ENCODE measurements at places on chromosomes 12 and 14.

DNA sequence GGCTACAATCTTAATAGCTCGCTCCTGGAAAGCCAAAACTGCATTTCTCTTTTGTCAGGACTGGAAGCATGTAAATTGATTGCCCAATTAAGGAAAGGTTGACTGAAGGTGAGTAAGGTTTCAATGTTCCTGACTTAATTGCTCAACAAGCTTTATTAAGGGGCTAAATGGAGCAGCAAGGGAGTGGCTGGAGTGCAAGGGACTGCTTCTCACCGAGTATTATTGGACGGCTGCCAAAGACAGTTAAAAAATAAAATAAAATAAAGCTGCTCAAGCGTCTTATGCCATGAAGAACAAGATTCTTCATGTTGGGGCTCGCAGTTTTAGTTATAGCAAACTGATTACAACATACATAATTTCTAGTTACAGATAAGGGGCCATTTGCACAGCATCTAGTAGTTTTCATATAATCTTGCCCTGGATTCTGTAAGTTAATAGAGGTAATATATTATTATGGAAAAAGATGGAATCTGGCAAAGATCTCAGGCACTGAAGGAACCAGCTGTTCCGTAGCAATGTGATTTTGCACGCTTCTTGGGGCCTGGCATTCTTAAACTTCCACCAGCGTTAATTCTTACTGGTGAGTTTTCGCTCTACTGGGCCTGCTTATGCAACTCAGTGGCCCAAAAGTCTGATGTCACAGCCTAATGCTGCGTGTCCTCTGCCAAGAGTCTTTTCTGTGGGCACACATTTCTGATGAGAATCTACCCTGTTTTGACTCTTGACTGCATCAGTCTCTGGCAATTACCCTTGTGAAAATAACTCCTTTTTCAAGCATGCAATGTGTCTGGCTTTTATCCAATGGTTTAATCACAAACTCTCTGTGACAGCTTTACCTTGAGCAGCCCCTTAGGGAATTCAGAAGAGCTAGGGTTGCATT, 108.5 kb downstream of the SLC38A1 start:
- DNase-seq, result peak; percentile 43

DNA sequence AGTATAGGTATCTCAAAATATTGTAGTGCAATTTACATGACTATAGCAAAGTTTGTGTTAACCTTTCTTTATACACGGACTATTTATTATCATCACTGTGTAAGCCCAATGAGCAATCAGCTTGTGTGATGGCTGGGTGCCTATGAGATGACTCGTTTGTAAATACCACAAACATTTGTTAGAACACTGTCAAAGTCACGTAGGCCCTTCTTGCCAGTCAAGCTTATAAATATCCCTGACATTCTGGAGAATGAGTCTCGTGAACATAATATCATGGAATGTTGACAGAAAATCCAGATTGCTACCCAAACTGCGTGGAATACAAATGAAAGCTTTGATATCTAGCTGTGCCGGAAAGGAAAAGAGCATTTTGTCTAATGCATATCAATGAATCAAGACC, 648.3 kb upstream of the MDGA2 start:
- DNase-seq, result no peak

GRCh38 chr12:12098691-12099015, 27.9 kb downstream of the BCL2L14 start:
- no peak for DNase-seq

DNA sequence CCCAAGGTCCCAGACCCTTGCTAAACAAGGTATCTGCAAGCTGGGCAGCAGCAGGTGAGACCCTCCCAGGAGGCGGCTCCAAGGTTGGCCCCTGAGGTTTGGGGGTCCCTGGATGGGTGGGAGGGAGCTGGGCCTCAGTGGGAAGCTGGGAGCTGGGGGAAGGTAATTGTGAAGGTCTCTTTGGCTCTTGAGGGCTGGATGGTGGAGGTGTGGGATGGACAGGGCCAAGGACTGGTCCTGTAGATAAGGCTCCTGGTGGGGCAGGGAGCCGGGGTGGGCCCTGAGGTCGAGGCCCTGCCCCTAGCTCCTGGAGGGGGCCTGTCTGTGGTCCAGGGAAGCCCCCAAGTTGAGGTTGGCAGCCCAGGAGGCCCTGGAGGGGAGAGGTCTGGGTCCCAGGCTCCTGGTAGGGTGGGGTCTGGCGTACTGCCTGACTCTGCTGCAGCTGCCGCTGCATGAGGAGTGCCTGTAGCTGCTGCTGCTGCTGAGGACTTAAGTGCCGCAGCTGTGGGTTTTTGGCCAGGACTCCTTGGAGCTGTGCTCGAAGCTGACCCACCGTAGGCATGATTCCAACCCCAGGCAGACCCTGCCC, 13.1 kb upstream of the PRKAG1 start:
- DNase-seq, result no peak

GRCh38 chr12:131090274-131091210, 136.8 kb downstream of the ADGRD1 start:
- no peak for DNase-seq

DNA sequence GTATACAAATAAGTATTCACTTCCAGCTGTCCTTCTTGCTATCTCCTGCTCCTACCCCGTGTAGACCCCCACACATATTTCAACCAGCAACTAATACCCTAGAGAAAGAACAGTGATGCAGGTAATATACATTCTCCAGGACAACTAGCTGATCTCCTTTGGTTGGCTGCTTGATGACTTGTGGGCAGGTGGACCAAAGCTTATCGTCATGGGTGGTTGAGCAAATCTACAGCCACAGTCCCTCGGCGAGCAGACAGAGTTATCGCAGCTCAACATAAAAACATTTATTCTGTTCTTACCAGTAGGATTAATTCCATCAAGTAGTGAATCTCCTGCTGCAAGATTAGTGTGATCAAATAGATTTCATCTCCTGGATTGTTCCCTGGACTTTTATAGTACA, 314.3 kb downstream of the TMEM132D start:
- no peak for DNase-seq

DNA sequence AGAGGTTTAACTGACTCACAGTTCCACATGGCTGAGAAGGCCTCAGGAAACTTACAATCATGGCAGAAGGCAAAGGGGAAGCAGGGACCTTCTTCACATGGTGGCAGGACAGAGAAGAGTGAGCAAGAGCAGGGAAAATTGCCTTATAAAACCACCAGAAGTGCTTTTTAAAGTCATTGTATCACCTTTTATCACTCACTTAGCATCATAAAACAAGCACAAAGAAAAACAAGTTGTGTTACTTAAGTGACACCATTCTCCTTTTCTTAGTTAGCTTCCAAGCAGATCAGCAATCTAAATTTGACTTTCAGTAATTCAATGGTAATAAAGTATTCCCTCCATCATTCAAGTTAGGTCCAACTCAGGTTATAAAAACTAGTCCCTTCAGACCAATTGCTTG, 28.5 kb downstream of the OSBPL8 start:
- no peak for DNase-seq

- no peak for DNase-seq
Observed at GRCh38 chr12:96194576-96194889, 358 bp downstream of the ELK3 start.

- no peak for DNase-seq
Observed at GRCh38 chr14:54488318-54488645, 498 bp downstream of the GMFB start.

GRCh38 chr12:43786899-43787693, 19.0 kb downstream of the TWF1 start:
- DNase-seq, result peak; percentile 5

GRCh38 chr14:56400109-56400825, 179.3 kb upstream of the TMEM260 start:
- DNase-seq, result peak; percentile 19

DNA sequence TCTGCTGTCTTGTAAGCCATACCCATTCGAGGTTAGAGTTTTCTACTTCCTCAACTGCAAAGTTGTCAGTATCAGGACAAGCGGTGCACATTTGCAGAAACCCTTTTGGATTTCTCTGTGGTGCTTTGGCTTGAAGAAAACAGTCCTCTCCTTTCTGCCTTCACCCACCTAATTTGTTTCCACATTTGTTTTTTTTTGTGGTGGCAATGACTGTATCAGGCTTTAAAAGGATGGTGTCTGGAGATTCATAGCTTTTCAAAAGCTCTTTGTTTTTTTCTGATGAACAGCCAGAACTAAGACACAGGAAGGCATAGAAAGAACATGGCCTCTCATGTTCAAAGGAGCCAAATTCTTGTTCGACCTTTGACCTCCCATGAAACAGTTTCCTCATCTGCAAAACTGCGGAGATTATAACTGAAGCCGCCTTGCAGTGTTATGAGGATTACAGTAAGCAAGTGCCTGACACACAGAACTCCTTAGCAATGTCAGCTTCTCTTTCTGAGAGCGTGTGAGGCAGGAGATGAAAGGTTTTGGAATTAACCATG, 270.6 kb upstream of the TBX3 start:
- DNase-seq, result no peak

DNA sequence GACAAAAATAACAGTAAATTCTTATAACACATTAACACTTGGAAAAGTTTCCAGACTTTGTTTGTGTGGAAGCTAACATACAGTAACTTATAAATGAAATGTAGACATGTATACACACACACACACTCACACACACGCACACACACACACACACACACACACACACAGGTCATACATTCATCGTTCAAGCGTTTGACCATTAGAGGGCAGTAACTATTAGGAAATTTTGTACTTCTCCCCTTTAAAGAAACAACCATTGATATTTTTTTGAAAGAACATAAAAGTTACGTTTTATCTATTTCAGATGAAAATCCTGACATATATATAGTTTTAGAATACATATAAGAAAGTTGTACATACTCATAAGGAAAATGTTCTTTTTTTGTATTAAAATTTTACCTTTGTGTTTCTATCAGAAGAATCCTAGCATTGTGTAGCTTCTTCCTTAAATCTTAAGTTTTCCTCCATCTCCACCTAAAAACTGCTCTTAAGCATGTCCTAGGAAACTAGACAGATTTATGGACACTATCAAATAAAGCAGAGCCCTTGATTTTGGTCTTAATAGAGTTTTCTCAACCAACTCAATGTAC, 29.0 kb downstream of the PTPRQ start:
- peak; percentile 89 for DNase-seq

DNA sequence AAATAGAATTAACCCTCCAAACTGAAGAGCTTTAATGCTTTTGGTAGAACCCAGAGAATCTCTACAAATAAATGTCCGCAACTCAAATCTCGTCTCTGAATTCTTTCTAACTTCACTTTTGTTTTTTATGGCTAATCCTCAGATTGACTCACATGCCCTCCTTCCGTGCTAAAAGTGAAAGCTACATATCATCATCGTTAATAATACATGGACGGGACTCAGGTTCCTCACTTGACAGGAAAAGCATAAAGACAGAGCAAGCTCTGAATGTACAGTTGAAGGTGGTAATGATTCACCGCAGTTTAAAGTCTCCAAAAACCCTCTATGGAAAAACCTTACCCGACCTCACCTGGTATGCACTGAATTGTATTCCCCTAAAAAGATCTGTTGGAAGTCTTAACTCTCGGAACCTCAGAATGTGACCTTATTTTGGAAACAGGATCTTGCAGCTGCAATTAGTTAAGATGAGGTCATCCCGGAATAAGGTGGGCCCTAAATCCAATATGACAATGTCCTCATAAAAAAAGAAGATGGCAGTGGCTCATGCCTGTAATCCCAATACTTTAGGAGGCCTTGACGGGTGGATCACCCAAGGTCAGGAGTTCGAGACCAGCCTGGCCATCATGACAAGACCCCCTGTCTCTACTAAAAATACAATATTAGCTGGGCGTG, 147.4 kb upstream of the FOXN3 start:
- DNase-seq, result peak; percentile 40

DNA sequence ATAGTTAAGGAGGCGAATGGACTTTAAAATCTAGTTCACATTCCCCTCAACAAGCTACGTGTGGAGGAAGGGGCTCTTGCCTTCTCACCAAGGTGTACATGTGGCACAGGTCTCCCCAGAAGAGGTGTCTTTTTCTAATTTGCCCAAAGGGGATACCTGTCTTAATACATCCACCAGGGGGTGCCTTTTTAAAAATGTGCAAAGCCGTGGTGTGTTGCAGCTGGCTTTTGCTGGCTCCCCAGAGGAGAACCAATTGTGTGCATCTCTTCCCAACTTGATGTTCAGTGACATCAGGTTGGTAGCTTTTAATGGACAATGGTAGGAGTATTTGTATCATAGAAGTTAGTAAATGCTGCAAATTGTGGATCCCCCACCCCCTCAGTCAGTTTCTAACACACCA, 33.8 kb downstream of the CREBL2 start:
- DNase-seq, result peak; percentile 61

DNA sequence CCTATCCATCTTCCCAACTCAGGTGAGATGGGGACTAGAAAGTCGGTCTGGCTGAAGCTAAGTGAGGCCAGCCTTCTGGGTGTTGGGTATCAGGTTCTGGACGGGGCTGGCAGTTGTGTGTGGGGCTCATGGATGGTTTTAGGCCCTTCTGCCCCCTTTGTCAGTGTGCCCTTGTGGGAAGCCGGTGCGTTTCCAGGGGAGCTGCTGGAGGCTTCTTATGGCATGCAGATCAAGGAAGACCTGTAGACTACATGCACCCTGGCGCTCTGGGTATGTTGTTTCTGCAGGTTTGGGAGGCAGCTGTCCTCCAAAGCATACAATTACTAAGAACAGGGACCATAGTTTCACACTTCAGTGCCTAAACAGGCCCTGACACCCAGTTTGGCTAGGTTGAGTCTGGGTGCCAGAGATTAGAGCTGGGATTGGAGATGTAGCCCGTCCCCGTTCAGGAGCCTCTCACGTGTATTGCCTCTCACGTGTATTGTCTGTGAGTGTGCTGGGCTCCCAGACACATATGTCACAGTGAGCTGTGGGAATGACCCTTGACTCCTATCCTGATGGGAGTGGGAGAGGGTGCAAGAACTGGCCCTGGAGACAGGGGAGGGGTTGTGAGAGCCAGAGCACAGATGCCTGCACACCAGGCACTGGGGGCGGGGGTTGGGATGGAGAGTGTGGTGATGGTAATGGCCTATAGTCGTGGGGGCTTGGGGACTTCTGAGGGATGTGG, 84.4 kb downstream of the SLC25A47 start:
- no peak for DNase-seq

GRCh38 chr12:123269896-123270213, 1.8 kb downstream of the CDK2AP1 start:
- DNase-seq, result no peak

- DNase-seq, result no peak
Observed at GRCh38 chr12:54661048-54661447, 12.9 kb upstream of the DCD start.

- DNase-seq, result no peak
Observed at GRCh38 chr12:13973996-13974395, 7.4 kb downstream of the GRIN2B start.

Data from choroid plexus epithelial cell (primary cell).